ENCODE measurements at places on chromosomes 11 and 22.

DNA sequence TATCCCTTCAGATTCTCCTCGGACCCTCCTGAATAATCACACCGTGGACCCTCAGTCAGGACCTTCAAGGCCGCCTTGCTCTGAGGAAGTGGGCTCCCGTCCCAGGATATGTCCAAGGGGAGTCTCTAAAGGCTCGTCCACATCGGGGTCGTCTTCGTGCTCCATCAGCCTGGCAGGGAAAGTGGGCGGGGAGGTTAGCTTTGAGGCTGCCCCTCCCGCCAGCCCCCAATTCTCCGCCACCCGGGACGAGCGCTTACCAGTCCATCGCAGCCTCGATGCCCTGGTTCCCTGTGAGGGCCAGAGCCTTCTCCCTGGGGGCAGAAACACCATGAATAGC lies 472 bp downstream of the UBXN1 start:
- no peak for DNase-seq

- DNase-seq = no peak
Measured at GRCh38 chr22:25078591-25078990, 121.1 kb upstream of the CRYBB3 start.

- no peak for DNase-seq
Measured at GRCh38 chr11:96292291-96293010, 50.5 kb downstream of the MAML2 start.

DNA sequence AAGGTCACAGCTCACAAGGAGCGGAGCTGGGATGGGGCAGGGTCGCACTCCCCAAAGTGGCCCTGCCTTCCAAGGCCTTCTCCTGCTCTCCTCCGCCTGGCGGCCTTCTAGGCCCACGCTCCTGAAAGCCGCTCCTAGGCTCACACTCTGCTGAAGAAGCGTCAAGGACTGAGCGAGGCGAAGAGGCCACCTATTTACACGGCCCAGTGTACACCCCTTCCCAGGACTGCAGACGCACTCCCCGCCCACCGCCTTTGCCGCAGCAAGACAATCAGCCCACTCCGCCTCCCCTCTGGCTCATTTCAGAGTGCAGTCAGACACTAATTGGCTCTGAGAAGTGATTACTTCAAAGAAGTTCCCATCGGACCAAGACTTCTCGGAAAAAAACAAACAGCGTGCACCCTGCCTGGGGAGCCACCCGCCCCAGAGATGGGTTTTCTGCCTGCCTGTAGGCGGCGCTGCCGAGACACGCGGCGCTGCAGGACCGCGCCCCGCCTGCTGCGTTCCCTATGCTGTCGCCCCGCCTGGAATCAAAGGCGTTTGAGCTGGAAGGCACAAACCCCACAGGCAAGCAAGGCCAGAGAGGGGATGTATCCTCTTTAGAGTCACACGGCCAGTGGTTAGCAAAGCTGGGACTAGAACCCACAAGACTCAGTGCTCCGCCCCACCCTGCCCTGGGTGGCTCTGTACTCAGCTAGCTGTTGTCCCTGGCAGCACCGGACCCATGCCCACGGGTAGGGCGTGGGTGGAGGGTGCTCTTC lies 414.8 kb downstream of the BUD13 start:
- DNase-seq = peak; percentile 32

DNA sequence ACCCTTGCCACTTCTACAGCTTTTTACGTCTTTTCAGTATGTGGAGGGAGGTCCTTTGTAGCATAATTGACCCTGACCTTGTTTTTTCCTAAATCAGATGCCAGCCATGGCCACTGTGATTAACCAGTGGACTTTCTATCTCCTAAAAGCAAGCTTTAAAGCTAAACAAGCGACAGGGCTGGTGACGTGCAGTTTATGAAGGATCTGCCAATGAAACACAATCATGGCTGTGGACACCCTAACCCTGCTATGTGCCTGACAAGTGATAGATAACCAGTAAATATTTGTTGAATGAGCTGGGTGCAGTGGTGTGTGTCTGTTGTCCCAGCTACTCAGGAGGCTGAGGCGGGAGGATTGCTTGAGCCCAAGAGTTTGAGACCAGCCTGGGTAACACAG lies 64.2 kb downstream of the LIF start:
- no peak for DNase-seq

DNA sequence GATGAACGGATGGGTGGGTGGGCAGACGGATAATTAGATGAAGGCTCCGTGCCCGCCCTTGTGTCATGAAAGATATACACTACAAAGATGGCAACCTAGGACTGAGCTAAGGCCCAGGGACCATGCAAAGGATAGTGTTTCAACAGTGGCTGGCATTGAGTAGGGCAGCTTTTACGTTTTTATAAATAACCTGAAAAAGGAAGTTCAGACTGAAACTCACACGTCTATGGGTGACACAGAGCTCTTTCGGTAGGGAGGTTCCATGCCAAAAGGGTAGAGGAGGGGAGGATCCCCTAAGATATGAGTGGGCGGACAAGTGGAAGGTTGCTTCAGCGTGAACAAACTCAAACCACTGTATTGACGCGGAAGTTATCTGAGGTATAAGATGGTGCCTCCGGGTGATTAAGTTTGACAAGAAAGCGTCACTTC lies 90.5 kb downstream of the UBASH3B start:
- no peak for DNase-seq
